Naive thymus-derived CD4-positive, alpha-beta T cell (primary cell): ENCODE measurements at places on chromosomes 3 and 15. TPM values are rescaled to one million over a fixed set of nuclear protein-coding genes. Genes with fewer than 3 reads are reported as not detected.
A peak's percentile ranks its signal among the peaks of the same experiment; 100 is the strongest.

DNA sequence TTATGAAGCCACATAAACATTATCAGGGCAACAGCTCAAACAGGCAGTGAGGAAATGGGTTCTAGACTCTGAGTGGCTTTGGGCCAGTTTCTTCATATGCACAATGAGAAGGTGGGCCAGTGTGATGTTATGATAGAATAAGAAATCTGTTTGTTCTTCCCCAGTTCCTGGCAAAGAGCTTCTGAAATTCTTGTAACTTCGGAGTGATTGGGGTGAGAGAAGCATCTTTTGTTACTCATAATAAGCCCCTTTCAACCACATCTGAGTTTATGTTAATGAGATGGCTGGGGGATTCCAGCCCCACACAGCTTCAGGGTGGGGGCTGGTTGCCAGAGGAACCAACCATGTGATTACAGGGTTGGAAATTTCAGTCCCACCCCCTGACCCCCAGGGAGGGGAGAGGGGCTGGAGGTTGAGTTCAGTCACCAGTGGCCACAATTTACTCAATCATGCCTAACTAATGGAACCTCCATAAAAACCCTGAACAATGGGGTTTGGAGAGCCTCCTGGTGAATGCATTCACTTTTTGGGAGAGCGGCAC is 57.0 kb upstream of the FRMD4B start:
- DNase-seq, result no peak

- DNase-seq, result no peak
These were observed 502.2 kb upstream of the LMCD1 start for GRCh38 chr3:7999384-7999783.

DNA sequence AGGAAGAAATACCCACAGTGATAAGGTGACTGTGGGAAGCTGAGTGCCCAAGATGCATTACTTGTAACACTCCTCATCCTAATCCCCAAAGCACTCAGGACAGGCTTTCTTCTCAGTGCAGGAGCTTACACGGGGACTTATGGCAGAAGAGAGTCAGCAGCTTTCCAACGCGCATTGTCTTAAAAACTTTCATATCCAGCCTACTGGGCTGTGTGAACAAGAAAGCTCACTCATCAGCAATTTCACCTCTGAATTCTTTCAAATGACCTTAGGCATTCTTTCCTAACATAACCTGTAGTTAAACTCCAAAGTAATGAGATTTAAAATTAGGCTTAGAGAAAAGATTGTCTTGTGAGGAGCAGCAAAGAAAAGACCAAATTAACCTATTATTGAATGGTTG is 132.3 kb downstream of the KCNAB1 start:
- no peak for DNase-seq

DNA sequence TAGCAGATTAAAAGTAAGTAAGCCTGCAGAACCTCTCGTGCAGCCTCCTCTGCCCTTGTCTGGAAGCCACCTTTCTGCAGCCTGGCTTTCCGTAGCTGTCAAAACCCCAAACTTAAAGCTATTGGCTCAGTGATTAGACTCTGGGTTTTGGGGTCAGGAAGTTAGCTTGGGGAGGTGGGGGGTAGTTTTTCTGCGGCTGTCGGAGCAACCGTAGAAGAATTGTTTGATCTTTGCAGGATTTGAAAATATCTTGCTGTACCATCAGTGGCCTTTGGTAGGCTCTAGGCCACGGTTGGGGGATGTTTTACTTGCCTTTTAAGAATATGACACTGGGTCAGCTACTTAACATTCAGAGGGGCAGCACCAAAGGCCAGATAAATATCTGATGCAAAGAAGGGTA is 88.4 kb upstream of the RASGRP1 start:
- peak; percentile 93 for DNase-seq

- DNase-seq, result no peak
These were observed 11.8 kb downstream of the ALDH1A3 start for GRCh38 chr15:100891307-100892012.

- DNase-seq, result no peak
These were observed 2.3 kb downstream of the PPP2R3A start for GRCh38 chr3:135967867-135968266.

GRCh38 chr3:141045849-141046248 is 5.3 kb upstream of the SPSB4 start:
- DNase-seq, result no peak

DNA sequence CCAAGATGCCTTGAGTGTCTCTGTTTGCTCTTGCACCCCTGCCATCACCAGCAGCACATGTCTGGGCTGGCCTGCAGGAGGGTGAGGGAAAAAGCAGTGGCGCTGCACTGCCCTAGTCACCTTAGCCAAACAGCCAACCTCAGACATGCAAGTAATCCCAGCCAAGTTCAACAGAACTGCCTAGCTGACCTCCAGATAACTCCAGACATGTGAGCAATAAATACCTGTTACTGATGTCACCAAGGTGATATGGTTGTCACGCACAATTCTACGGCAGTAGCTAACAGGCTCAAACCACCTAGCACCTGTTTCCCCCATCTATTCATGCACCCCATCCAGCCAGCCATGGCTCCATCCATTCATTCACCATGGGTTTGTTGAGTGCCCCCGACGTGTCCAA is 99.9 kb downstream of the SRGAP3 start:
- DNase-seq, result no peak

GP5 gene
- 6.2 TPM for total RNA-seq

CPNE9 gene
- 0.20 TPM in 1 of 2 replicates, not detected in the other for total RNA-seq

CHRM5 gene
- total RNA-seq, result not detected
